ENCODE measurements at places on chromosomes 7 and 10.

- DNase-seq, result no peak
These were observed 110.2 kb downstream of the PTEN start for GRCh38 chr10:87973635-87974034.

DNA sequence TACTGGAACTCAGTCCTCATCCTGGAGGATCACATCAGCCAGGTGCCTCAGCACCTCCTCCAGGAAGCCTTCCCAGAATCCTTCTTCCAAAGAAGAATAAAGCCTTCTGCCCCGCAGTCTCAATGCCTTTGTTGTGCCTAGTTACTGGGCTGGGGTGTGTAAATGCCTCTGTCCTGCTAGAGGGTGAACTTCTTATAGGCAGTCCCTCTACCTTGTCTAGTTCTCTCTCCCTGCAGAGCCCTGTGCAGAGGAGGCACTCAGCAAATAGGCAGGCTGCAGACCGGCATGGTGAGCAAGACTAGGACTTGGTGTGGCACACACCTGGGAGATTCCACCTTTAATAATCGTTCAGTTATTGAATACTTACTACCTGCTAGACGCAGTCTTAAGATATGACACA, 104.7 kb upstream of the PCBD1 start:
- DNase-seq, result no peak

GRCh38 chr10:6637053-6637452, 57.0 kb upstream of the PRKCQ start:
- no peak for DNase-seq

- DNase-seq, result peak; percentile 16
These were observed 666.0 kb downstream of the SUGCT start for GRCh38 chr7:40800771-40801170.

GRCh38 chr10:99784016-99784726, 1.7 kb downstream of the ABCC2 start:
- DNase-seq, result no peak

GRCh38 chr10:106609470-106610266, 554.8 kb downstream of the SORCS1 start:
- no peak for DNase-seq

DNA sequence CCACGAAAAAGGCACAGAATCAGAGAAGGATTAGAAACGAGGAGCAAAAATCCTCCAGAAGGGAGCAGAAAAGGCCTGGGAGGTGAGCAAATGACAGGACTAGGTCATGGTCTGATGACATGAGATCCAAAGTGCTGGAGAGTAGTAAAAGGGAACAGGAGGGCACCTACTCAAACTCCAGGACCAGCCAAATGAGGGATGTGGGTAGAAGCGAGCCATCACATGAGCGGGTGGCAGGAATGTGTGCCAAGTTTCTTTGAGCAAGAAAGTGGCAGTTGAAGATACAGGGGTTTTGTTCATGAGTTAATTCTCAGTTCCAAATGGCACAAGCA, 112.6 kb downstream of the RNF32 start:
- DNase-seq, result no peak
